Hepatocyte (in vitro differentiated cells): ENCODE measurements at places on chromosomes 11 and 22. TPM values are rescaled to one million over a fixed set of nuclear protein-coding genes. Genes with fewer than 3 reads are reported as not detected.

DNA sequence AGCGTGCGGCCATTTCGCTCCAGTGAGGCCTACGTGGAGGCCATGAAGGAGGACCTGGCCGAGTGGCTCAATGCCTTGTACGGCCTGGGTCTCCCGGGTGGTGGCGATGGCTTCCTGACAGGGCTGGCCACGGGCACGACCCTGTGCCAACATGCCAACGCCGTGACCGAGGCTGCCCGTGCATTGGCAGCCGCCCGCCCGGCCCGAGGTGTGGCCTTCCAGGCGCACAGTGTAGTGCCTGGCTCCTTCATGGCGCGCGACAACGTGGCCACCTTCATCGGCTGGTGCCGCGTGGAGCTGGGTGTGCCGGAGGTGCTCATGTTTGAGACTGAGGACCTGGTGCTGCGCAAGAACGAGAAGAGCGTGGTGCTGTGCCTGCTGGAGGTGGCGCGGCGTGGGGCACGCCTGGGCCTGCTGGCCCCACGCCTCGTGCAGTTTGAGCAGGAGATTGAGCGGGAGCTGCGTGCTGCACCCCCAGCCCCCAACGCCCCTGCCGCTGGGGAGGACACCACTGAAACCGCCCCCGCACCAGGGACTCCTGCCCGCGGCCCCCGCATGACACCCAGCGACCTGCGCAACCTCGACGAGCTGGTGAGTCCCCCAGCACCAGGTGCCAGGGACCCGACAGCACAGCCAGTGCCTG is 1.8 kb downstream of the GAS2L1 start:
- H3K27me3 ChIP-seq, result peaks cover 6% of the 10 kb centered on the region
- no peaks in the 10 kb centered on the region for H3K36me3 ChIP-seq
- no peak overlapping the region for H3K27ac ChIP-seq
- no peak for DNase-seq
- H3K4me1 ChIP-seq, result peaks cover 11% of the 10 kb centered on the region
- H3K4me3 ChIP-seq, result no peak overlapping the region

TMEM45B gene
- total RNA-seq, result 114 and 129 TPM in 2 replicates

DNA sequence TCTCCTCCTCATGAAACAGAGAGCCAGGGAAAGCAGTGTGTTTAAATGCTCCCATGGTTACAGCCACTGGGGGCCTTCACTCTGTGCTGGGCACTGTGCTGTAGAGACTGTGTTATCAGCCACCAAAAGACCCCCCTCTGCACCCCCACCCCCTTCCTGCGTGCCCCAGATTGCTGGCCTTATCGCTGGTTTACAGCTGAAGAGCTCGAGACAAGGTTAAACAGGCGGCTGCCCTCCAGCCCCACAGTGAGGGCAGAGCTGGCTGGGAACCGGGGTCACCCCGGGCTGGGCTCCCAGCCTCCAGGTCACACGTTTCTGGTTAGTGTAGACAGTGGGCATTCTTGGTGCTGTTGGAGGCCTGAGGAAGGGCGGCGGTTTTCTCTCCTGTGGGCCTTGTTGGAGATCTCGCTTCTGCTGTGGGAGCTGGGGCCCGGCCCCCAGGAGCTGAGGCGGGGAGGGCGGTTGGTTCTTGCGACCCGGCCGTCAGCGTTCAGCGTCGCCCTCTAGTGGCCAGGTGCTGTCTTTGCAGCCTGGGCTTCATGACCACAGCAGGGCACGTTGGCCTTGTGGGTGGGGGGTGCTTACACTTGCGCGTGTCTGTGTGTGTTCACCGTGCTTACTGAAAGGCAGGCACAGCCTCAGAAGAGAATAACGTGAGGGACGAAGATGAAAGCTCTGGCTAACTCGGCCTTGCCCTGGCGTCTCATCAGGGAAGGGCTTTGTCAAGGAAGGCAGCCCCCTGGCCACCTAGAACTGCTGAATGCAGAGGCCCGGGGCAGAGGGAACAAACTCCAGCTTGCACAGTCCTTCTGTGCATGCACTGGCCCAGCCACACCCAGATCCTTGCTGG is 40.8 kb downstream of the TBC1D22A start:
- no peaks in the 10 kb centered on the region for H3K27me3 ChIP-seq
- H3K27ac ChIP-seq, result no peak overlapping the region
- H3K36me3 ChIP-seq, result no peaks in the 10 kb centered on the region
- DNase-seq, result peak; percentile 78
- no peak overlapping the region for H3K4me3 ChIP-seq

GRCh38 chr11:108498816-108499408 is 728 bp upstream of the POGLUT3 start:
- DNase-seq, result no peak
- peaks cover 14% of the 10 kb centered on the region for H3K4me1 ChIP-seq
- H3K4me3 ChIP-seq, result peak overlapping the region; percentile 25
- H3K27ac ChIP-seq, result peak overlapping the region; percentile 90
- H3K36me3 ChIP-seq, result no peaks in the 10 kb centered on the region

- H3K4me1 ChIP-seq, result peaks cover 54% of the 10 kb centered on the region
- no peaks in the 10 kb centered on the region for H3K36me3 ChIP-seq
- peak overlapping the region; percentile 96 for H3K27ac ChIP-seq
- H3K27me3 ChIP-seq, result no peaks in the 10 kb centered on the region
These were observed 3.5 kb downstream of the VPS37C start for GRCh38 chr11:61157743-61158142.

- H3K27me3 ChIP-seq, result no peaks in the 10 kb centered on the region
- H3K27ac ChIP-seq, result no peak overlapping the region
- H3K4me3 ChIP-seq, result no peak overlapping the region
- no peaks in the 10 kb centered on the region for H3K36me3 ChIP-seq
- no peak for DNase-seq
- peaks cover 11% of the 10 kb centered on the region for H3K4me1 ChIP-seq
These were observed 72.9 kb downstream of the GAB2 start for GRCh38 chr11:78344676-78345075.

STARD10 gene
- 290 and 390 TPM in 2 replicates for total RNA-seq
